Esophagus (tissue), 2 donors: ENCODE measurements at places on chromosomes 11 and 22. TPM values are rescaled to one million over a fixed set of nuclear protein-coding genes. Genes with fewer than 3 reads are reported as not detected.

Gene PAMR1
- polyA plus RNA-seq = 0.31 TPM

Gene PIK3C2A
- 6.5 TPM for polyA plus RNA-seq

Gene PRR5L
- polyA plus RNA-seq = 1.1 TPM

Gene GPR137
- polyA plus RNA-seq = 22.7 TPM

Gene MUC15
- 15.0 TPM for polyA plus RNA-seq

Gene CHRM4
- polyA plus RNA-seq = not detected

Gene POTEH
- polyA plus RNA-seq = not detected

Gene GAS2
- polyA plus RNA-seq = 0.46 TPM

Gene CLCF1
- polyA plus RNA-seq = 1.4 TPM

Gene PDGFD
- polyA plus RNA-seq = 0.52 TPM

Gene MGAT3
- 0.36 TPM for polyA plus RNA-seq

Gene FOLR2
- polyA plus RNA-seq = 1.1 TPM

Gene OR8A1
- polyA plus RNA-seq = not detected

Gene C11orf86
- not detected for polyA plus RNA-seq

Gene DNAJB7
- polyA plus RNA-seq = not detected

Gene ZNF195
- 9.5 TPM for polyA plus RNA-seq

Gene MLC1
- 0.08 TPM for polyA plus RNA-seq

Gene P2RY6
- 0.71 TPM for polyA plus RNA-seq

Gene KREMEN1
- 31.4 TPM for polyA plus RNA-seq

Gene ZNF143
- polyA plus RNA-seq = 9.9 TPM

Gene SCUBE2
- polyA plus RNA-seq = 4.6 TPM

Gene OR4C11
- polyA plus RNA-seq = not detected

Gene RIBC2
- polyA plus RNA-seq = 1.3 TPM

Gene DKK3
- polyA plus RNA-seq = 9.7 TPM

Gene MFNG
- polyA plus RNA-seq = 3.1 TPM

Gene GGTLC3
- polyA plus RNA-seq = not detected

Gene RAG2
- not detected for polyA plus RNA-seq

Gene MMP27
- 0.04 TPM for polyA plus RNA-seq

Gene CALCA
- 0.02 TPM for polyA plus RNA-seq

Gene SYT13
- polyA plus RNA-seq = 0.02 TPM

Gene HTR3A
- not detected for polyA plus RNA-seq

Gene CYB5R2
- 10.0 TPM for polyA plus RNA-seq

Gene RASL10A
- 0.48 TPM for polyA plus RNA-seq

Gene NNMT
- 69.1 TPM for polyA plus RNA-seq

Gene CHRM1
- 0.01 TPM for polyA plus RNA-seq

Gene FAM227A
- 0.06 TPM for polyA plus RNA-seq

Gene GPHA2
- not detected for polyA plus RNA-seq

Gene RNF121
- polyA plus RNA-seq = 15.2 TPM

Gene ZFPL1
- polyA plus RNA-seq = 30.6 TPM

Gene SCT
- not detected for polyA plus RNA-seq

Gene ANKK1
- polyA plus RNA-seq = 0.88 TPM
